ENCODE measurements at places on chromosomes 6 and 20.

DNA sequence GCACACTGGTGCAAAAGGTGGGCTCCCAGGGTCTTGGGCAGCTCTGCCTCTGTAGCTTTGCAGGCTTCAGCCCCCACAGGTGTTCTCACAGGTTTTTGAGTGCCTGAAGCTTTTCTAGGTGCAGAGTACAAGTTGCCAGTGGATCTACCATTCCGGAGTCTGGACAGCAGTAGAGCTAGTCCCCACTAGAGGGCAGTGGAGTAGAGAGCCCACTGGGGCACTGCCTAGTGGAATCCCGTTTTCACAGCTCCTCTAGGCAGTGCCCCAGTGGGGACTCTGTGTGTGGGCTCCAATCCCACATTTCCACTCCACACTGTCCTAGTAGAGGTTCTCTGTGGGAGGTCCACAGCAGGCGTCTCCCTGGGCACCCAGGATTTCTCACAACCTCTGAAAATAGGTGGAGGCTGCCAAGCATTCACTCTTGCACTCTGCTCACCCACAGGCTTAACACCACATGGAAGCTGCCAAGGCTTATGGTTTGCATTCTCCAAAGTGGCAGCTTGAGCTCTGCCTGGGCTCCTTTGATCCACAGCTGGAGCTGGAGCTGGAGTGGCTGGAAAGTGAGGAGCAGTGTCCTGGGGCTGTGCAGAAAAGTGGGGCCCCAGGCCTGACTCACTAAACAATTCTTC is 86.3 kb upstream of the PROKR2 start:
- no peak for DNase-seq

DNA sequence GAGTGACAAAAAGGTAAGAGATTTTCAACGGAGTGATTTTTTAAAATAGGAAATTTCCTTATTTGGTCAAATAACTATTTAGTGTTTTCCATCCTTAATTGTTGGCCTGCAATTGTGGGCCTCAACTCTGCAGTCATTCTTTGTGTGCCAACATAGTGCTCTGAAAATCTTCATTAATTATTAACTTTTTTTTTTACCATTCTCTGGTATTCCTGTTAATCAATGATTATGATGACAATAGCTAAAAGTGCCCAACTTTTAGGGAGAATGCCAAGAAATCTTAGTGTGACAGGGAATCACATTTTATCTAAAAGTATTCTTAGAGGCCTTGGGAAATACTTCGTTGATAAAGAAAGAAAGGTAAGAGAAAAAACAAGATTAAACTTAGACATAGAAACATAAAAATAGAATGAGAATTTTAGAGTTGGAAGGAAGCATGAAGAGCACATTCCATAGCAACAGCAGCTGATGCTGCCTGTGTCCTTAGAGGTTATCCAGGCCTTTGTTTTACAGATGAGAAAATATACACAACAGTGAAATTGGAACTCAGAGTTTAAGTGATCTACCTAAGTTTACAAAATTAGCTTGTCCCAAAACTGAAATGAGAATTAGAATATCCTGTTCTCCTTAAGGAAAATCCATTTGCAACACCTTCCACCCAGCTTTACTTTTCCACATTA is 1.2 kb downstream of the GPRC6A start:
- DNase-seq, result no peak

DNA sequence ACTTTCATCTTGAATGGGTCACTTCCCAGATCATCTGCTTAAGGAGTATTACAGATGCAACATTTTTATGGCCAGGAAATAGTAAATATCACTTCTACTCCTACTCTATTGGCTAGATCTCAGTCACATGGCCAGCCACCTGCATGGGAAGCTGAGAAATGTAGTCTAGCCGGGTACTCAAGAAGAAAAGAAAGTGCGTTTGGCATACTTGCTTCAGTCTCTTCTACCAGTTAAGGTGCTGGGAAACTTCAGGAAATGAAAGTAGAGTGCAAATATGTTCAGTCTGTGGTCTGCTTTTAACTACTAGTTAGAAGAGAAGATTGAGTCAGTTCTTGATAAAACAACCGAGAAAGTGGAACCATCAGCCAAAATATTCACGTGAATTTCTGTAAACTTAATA is 129.2 kb downstream of the PDSS2 start:
- DNase-seq, result peak; percentile 1

DNA sequence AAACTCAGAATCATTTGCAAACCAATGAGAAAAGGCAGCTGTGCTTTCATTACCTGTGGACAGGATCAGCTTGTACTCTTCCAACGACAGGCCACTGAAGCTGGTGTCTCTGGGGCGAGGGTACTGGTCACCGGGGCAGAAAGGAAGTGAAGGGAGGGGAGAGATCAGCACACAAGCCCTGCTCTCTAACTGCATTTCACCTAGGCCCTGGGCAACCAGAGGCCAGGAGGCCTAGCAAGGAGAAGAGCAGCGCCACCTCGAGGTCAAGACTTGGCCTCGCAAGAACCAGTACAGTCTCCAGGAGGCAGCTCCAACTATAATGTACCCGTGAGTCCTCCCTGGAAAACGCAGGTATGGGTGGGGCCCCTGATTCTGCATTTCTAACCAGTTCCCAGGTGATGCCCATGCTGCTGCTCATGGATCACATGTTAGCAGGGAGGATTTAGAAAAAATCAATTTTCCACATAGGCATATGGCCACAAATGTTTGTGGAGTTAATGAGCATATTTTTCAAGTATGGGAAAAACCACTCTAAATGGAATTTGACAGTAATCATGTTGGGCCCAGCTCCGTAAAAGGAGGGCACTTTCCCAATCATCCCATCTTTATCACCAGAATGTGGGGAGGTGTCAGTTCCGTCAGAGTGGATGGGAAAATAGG is 11.0 kb downstream of the UQCC2 start:
- DNase-seq, result peak; percentile 75

- DNase-seq, result no peak
Measured at GRCh38 chr20:39851459-39851858, 837.6 kb downstream of the MAFB start.

GRCh38 chr6:154112181-154112809 is 73.3 kb downstream of the OPRM1 start:
- DNase-seq, result no peak

GRCh38 chr20:62855120-62855519 is 6.5 kb downstream of the TCFL5 start:
- DNase-seq, result no peak

GRCh38 chr6:147684906-147685305 is 176.4 kb downstream of the SAMD5 start:
- DNase-seq, result no peak

DNA sequence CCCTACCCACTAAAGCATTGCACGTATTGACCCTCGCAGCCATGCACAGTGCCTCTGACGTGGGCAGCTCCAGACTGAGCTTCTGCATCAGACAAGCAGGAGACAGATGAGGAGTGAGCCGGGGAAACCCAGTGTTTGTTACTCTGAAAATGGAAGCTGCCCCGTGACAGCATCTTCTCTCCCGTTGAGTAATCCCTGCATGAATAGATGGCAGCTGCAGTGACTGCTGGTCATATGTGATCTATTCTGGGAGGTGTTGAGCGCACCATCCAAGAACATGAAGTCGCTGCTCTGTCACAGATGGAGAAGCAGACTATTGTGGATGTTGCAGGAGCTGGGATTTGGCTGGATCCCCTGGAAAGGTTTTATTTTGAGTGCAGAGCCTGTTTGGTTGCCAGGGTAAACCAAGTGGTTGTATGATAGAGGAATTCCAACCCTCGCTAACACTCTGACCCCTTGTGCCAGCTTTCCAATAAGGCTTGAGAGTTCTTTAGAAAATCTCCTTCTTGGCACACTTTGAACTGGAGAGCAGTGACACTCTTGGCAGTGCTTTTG is 242.2 kb downstream of the NRN1 start:
- DNase-seq, result no peak

- DNase-seq, result no peak
Measured at GRCh38 chr20:58229198-58229798, 845 bp upstream of the ANKRD60 start.

GRCh38 chr6:72382602-72383529 is 239.0 kb upstream of the KCNQ5 start:
- no peak for DNase-seq

DNA sequence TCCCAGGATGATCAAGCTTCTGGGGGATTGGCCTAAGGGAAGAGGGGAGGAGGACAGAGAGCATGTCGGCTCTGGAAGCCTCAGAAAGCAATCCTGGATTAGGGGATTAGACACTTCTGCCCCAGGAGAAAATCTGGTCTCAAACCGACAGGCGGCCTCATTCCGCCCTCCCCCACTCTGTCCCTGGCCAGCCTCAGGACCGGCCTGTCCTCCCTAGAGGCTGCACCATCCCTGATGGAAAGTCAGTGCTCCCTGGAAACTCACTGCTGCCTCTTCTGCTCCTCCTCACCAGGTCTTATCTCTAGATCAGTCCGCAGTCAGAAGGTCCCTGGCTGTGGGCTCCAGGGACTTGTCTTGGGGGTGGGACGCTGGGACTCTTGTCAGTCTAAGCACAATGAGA is 905 bp upstream of the SLC12A5 start:
- no peak for DNase-seq

GRCh38 chr6:30386166-30386565 is 41.2 kb downstream of the RPP21 start:
- DNase-seq, result no peak

GRCh38 chr6:156598855-156599180 is 178.4 kb upstream of the ARID1B start:
- DNase-seq, result no peak

DNA sequence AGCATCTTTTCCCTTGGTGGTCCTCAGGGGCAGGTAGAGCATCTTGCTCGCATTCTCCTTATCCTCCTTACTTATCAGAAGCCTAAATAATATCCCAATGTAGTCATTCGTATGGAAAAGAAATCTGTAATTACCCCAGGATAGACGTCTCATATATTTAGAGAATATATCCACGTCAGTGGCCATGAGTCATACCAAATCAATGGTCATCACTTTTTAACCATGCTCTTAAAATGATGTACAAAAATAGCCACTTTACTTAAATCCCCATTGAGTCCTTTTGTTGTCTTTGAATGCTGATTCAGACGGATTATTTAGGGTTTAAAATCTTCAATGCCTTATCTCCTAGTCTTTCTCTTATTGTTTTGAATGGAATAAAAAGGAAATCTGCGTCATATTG is 231.7 kb upstream of the STXBP5 start:
- no peak for DNase-seq

- no peak for DNase-seq
Measured at GRCh38 chr6:109102762-109103161, 7.5 kb downstream of the CEP57L1 start.

- DNase-seq, result peak; percentile 71
Measured at GRCh38 chr6:42390228-42390934, 61.3 kb downstream of the TRERF1 start.

- DNase-seq, result no peak
Measured at GRCh38 chr20:16926626-16927430, 178.7 kb downstream of the OTOR start.

GRCh38 chr20:16317445-16318362 is 255.5 kb downstream of the KIF16B start:
- no peak for DNase-seq

GRCh38 chr6:19979059-19979458 is 141.9 kb downstream of the ID4 start:
- no peak for DNase-seq

- DNase-seq, result no peak
Measured at GRCh38 chr6:23316131-23316530, 746.8 kb downstream of the HDGFL1 start.

- DNase-seq, result no peak
Measured at GRCh38 chr6:65852369-65852852, 145.4 kb upstream of the EYS start.

DNA sequence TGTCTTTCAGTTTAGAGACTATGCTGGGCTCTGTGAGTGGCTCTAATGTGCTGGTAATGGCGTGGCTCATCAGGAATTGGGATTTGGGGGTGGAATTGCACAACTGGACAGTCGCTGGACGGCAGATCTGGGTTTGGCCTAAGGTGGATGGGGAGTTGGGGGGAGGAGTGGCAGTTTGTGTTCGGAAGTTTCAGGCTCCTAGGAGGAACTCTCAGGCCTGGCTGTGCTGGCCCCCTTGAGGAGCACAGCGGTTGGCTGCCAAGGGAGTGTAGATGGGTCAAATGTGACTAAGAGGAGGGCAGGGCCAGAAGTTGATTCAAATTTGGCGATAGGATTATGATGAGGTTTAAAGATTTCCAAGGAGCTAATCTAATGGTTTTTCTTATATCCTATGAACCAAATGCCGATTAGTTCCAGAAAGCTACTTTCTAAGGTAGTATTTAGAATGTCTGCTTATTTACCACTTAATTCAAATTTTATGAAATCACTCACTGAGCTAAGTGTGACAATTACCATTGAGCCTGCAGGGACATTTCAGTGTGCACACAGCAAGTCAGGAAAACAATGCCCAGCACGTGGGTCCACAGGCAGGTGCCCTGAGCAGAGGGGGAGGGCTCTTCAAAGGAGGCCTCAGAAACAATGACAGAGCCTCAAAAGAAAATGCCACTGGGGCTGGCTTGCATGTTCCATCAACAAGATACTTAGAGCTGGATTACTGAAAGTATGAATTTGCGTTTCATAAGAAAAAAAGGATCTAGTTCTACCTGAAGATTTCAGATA is 111.0 kb downstream of the GJA10 start:
- DNase-seq, result no peak

GRCh38 chr6:125154118-125154760 is 666 bp downstream of the TPD52L1 start:
- DNase-seq, result no peak

DNA sequence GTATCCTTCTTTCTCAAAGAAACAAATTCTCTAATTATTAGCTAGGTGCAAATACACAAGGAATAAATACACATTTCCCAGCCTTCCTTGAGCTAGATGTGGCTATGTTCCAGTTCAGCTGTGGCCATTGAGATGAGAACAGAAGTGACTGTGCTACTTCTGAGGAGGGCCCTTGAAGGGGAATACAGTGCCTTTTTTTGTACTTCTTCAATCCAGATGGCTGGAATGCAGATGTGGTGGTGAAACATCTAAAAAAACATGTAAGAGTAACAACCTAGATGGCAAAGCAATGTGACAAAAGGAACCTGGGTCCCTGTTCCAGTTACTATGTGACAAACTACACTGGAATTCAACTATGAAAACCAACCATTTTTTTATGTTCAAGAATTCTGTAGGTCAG is 115.4 kb upstream of the DST start:
- no peak for DNase-seq

DNA sequence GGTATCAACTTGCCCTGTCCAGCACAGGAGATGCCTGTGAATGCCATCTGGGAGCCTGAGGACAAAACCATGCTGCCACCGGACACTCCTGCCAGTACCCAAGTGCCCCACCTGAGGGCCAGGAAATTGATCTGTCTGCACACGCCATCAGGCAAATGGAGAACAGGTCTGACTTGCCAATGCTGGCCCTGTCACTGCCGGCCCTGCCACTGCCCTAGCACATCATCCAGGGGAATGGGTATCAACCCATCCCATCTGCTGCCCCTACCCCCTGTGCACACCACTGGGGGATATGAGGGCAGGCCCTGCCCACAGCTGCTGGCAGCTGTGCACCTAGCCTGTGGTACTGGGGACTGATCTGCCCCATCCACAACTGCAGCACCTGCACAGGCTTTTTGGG is 1081.6 kb upstream of the EYS start:
- DNase-seq, result no peak

Measured in CD4-positive, alpha-beta T cell treated with Interleukin-1 beta for 1 hour (primary cell).